Stimulated activated CD8-positive, alpha-beta memory T cell treated with anti-CD3 and anti-CD28 coated beads, Interleukin-2, amount 100 ng/mL, for 1 hour (primary cell): ENCODE measurements at places on chromosomes 5 and 9.

GRCh38 chr5:104513121-104513602, 950.6 kb upstream of the NUDT12 start:
- DNase-seq = no peak

DNA sequence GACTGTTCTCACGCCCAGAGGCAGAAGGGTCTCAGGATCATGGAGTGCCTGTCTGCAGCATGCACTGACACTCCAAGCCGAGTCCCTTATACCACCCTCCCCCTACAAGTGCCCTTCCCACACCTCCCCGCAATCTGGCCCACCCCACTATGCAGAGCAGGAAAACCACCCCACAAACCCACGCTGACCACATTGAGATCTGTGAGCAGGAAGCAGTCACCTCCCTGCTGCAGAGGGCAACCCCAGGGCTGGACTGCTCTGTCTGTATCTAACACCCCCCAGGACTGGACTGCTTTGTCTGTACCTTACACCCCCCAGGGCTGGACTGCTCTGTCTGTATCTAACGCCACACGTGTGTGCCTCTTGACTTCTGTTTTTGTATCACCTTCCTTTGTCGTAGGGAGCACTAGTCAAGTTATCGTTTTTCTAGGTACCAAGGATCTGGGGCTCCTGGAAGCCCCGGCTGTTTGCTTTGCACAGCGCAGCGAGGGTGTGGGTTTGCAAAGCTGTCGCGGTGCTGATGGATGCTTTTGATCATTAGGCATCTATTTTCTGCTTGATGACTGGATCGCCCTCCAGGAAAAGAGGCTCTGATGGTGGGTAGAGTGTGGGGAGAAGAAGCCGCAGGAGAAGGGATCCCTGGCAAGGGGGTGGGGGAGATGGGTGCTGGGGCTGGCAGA, 21.5 kb downstream of the OLFM1 start:
- no peak for DNase-seq

DNA sequence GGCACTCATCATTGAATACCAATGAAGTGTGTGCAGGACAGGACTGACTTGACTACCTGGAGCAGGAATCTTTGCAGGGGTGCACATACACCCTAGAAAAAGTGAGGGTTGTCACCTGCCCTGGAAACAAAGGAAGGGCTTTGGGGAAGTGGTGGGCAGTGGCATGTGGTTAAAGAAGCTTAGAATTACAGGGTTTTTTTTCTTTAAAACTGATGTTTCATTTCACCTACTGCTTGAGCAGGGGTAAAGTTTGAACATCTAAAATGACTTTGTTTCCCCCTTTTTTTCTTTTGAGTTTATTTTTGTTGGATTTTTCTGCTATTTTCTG, 2.0 kb upstream of the KDM3B start:
- DNase-seq = no peak

DNA sequence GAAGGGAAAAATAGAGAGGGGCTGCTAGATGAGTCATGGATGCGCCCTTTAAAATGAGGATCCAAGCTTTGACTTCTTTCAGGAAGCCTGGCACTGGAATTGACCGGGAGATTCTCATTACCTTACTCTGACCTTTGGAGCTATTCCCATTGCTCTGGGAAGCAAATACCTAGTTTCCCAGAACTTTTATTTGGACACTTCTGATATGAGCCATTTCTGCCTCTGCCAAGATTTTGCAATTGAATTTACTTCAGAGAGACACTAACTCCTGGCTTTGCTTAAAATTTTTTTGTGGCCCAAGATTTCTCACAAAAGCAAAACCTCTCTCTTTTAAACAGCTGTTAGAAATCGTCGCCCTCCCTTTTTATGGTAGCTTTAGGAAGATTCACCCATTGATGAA, 15.7 kb upstream of the AGXT2 start:
- DNase-seq = no peak

DNA sequence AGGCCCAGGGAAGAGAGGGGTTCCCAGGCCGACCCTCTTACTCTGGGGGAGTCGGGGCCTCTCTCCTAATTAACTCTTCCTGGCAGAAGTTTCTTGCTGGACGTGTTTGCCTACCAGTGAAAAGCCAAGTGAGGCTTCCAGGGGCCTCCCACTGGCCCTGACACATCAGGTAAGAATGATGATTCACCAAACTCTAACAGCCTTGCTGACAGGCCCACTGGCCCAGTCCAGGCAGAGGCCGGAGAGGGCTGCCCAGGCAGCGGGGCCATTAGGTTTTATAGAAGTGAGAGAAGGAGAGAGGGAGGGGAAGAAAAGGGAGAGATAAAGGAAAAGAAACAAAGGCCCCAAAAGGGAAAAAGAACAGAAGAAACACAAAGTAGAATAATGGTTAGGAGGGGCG, 50.8 kb upstream of the FOXE1 start:
- no peak for DNase-seq

DNA sequence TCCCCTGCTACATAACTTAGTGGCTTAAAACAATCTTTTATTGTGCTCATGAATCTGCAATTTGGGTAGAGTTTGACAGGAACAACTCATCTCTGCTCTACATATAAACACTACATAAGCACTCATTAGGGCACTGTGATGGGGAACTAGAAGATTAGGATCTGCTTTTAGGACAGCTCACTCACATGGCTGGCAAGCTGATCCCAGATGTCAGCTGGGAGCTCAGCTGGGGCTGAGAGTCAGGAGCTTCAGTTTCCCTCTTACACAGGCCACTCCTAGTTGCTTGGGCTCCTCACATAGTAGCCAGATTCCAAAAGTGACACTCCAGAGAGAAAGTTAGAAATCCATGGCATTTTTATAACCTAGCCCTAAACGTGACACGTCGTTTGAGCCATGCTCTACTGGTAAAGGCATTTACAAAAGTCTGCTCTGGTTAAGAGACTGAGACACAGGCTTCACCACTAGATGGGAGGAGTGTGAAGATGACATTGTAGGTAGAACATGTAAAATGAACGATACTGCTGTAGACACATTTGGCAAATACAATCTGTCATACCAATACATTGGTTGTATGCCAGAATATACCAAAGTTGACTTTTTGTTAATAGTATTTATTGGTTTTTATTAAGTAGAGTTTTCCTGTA, 23.6 kb downstream of the SCAI start:
- DNase-seq = no peak

- DNase-seq = no peak
These were observed 632.5 kb downstream of the SLCO4C1 start for GRCh38 chr5:101663543-101663942.

DNA sequence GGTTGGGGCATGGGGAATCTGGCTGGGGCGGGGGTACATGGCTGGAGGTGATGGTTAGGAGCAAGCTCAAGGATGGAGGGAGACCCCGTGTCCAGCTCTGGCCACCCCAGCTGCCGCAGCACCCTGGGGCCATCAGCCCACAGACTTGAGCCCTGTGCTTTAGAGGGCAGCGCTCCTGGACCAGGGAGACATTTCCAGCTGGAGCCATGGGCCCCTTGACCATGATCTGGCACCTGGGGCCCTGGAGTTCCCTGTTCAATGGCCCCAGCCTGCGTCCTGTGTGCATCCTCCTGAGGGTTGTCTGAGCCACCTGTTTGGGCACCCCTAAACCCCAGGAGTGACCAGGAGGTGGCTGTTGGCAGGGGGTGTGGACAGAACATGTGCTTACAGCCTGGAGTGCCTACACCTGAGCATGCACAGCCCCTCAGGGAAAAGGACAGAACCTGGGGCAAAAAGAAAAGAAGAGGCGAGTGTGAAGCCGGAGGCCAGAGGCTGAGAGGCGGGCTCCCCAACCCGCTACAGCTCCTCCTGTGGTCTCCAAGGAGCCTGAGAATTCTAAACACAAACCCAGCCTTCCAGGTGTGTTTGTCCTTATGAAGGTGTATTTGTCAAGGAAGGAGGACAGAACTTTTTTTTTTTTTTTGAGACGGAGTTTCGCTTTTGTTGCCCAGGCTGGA, 126.7 kb downstream of the C9orf50 start:
- no peak for DNase-seq

- DNase-seq = no peak
These were observed 164.8 kb downstream of the EPB41L4A start for GRCh38 chr5:112254303-112254702.
